ENCODE measurements at places on chromosomes 5 and 9.

DNA sequence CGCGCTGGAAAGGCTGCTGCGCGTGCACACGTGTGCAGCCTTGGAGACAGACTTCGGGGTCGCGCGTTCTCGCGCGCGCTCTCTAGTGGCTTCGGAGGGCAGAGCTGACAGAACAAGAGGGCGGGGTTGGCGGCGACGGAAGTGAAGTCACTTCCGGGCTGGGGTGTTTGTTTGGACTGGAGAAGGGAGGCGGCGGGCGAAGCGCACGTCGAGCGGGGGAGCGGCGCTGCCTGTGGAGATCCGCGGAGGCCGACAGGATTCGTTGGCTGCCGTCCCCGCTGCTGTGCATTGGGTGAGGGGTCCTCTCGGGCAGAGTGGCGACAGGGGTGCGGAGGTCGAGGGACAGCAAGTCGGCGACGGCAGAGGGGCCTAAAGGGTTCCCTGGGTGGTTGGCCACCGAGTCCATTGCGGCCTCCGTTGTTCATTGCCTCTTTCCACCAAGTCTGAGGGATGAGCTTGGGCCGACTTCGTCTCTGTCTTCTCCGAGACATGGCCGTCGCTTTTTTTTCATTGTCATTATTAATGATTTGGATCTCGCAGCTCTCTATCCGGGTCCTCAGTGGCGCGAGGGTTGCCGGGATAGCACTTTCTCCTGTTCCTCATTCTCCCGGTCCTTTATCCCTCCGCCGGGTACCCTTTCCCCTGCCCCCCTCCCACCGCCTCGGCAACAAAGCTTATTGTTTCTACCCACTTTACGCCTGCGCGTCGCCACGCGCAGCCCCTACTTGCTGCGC, at the start of gene PAIP2:
Gene PAIP2, plus strand, starts transcription at position 166 of the 734 bp plus-strand sequence. CDS start 21,931 bp downstream, outside the sequence.
- peak; percentile 96 for DNase-seq

DNA sequence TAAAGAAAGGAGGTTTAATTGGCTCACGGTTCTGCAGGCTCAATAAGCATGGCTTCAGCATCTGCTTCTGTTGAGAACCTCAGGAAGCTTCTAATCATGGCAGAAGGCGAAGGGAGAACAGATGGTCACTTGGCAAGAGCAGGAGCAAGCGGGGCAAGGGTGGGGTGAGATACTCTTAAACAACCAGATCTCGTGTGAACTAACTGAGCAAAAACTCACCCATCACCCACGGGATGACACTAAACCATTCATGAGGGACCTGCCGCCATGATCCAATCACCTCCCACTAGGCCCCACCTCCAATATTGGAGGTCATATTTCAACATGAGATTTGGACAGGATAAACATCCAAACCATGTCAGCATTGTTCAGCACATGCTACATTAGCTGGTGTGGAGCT, 89.1 kb upstream of the HAND1 start:
- DNase-seq: no peak

GRCh38 chr5:44801992-44802391, 6.8 kb upstream of the MRPS30 start:
- no peak for DNase-seq

DNA sequence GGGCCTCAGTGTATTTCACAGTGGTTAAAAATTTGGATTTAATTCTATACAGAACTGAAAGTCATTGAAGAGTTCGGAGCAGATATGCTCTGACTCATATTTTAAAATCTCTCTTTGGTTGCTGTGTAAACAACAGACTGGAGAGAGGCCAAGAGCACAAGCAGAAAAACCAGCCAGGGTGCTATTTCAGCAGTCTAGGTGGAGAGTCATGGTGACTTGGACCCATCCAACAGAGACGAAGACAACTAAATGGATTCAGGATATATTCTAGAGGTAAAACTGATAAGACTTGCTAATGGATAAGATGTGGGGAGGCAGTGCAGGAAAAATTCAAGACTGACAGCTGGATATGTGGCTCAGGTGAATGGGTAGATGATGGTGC, 168.9 kb downstream of the MAPKAP1 start:
- no peak for DNase-seq

GRCh38 chr5:151766975-151767374, 4.8 kb upstream of the G3BP1 start:
- no peak for DNase-seq

DNA sequence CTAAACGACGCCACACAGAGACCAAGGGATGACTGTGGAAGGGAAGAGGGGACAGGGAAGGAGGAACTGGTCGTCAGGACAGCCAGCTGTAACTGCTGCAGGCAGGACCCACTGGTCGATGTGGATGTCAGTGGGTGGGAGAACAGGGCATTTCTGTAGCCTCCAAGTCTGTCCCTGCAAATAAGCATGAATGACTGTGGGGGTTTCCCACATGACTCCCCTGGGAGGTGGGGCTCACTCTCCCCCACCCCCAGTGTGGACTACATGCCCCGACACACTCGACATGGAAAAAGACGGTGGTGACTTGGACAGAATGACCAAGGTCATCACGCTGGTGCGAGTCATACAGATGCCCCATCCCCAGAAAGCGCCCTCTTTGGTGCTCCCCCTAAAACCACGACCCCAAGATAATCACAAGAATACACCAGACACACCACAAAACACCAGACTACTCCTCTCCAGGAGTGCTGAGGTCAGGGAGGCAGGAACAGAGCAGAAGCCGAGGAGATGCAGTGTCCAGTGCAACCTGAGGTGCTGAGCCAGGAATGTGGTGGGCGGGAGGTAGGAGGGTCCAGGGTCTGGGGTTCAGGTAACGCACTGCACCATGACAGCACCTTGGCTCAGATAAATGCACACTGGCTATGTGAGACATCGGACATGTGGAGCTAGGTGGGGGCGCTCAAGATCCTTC, 64.9 kb downstream of the SECISBP2 start:
- no peak for DNase-seq

GRCh38 chr5:133697536-133698258, 85.4 kb upstream of the FSTL4 start:
- no peak for DNase-seq

DNA sequence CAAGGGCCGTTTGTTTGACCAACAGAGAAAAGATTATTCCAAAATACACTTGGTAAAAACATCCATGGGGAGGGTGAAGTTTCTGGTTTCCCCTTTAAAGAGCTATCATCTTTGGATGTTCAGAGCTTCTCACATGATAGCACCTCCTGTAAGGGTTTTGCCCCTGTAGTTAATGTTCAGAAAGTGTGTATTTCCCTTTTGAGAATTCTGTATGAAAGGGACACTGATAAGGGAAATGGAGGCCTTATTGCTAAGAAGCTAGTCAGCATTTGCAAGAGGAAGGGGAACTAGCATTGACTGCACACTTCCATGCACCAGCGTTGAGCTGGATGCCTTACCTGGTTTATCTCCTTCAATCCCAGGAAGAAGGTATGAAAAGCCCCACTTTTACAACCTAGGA, 31.5 kb upstream of the C5orf58 start:
- no peak for DNase-seq
